CD8-positive, alpha-beta memory T cell (primary cell): ENCODE measurements at places on chromosomes 6 and 20.

GRCh38 chr20:13665709-13666395, 27.1 kb upstream of the TASP1 start:
- no peak overlapping the region for H3K4me3 ChIP-seq
- no peak overlapping the region for H3K27ac ChIP-seq
- H3K4me1 ChIP-seq: no peaks in the 10 kb centered on the region
- DNase-seq: no peak
- no peaks in the 10 kb centered on the region for H3K36me3 ChIP-seq

- H3K4me3 ChIP-seq: no peak overlapping the region
- no peak overlapping the region for H3K27ac ChIP-seq
- no peak for DNase-seq
- H3K4me1 ChIP-seq: peaks cover 7% of the 10 kb centered on the region
- peaks cover 18% of the 10 kb centered on the region for H3K27me3 ChIP-seq
Measured at GRCh38 chr6:44300292-44300823, 12.8 kb downstream of the AARS2 start.

- no peak overlapping the region for H3K27ac ChIP-seq
- no peaks in the 10 kb centered on the region for H3K4me1 ChIP-seq
- H3K4me3 ChIP-seq: no peak overlapping the region
- no peak for DNase-seq
Measured at GRCh38 chr6:81761197-81761596, 8.7 kb upstream of the TENT5A start.

DNA sequence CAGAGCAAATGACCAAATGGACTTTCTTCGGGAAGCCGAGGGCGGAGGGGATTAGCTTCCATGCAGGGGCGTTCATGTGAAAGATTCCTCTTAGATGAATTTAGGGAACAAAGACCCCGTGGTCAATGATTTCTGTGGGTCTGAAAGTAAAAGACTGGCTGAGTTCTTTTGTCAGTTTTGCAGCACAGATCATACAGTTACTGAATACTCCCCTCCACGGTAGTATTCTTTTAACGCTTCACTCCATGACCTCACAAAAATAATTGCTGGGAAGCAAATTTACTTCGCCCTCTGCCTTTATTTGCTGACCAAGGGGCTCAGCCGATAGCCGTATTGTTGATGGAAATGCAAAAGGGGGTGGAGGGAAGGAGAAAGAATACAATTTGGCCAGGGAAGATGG, 86.0 kb upstream of the SALL4 start:
- DNase-seq: no peak
- no peak overlapping the region for H3K4me3 ChIP-seq
- no peaks in the 10 kb centered on the region for H3K4me1 ChIP-seq
- no peaks in the 10 kb centered on the region for H3K36me3 ChIP-seq
- no peak overlapping the region for H3K27ac ChIP-seq

- H3K4me1 ChIP-seq: peaks cover 82% of the 10 kb centered on the region
- no peaks in the 10 kb centered on the region for H3K27me3 ChIP-seq
- H3K27ac ChIP-seq: no peak overlapping the region
- H3K36me3 ChIP-seq: peaks cover 15% of the 10 kb centered on the region
- no peak for DNase-seq
Measured at GRCh38 chr6:136284909-136285308, 4.7 kb downstream of the BCLAF1 start.

DNA sequence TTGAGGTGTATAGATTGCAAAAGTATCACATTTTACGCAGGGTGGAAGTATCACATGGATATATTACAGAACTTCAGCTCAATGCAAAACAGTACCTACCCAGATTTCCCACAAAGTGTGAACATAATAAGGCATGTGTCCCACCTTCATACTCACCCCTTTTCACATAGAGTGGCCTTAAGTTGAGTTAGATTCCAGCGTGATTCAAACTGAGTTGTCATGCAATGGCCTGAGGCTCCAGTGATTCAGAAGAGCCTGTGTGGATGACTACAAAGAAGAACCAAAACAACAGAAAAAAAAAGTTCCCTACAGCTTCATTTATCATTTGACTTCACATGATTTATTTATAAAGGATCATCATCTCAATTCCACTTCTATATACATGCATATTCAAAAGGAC, 309.7 kb downstream of the SLC35F1 start:
- no peaks in the 10 kb centered on the region for H3K36me3 ChIP-seq
- no peak overlapping the region for H3K4me3 ChIP-seq
- no peak overlapping the region for H3K27ac ChIP-seq

DNA sequence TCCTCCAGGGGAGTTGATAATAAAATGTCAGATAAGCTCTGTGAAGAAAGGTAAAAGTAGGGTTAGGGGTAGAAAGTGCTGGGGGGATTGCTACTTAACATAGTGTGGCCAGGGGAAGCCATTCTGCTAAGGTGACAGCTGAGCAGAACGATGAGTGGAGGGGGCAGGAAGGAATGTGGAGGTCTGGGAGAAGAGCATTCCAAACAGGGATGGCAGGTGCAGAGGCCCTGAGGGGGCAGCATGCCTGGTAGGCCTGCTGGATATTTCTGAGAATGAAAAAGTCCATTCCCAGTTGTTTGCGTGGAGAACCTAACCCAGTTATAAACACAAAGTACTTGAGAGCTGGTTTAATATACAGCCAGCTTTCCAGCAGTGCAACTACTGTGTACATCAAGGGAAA, 9.3 kb downstream of the GFRA4 start:
- no peaks in the 10 kb centered on the region for H3K4me1 ChIP-seq
- no peak overlapping the region for H3K27ac ChIP-seq

DNA sequence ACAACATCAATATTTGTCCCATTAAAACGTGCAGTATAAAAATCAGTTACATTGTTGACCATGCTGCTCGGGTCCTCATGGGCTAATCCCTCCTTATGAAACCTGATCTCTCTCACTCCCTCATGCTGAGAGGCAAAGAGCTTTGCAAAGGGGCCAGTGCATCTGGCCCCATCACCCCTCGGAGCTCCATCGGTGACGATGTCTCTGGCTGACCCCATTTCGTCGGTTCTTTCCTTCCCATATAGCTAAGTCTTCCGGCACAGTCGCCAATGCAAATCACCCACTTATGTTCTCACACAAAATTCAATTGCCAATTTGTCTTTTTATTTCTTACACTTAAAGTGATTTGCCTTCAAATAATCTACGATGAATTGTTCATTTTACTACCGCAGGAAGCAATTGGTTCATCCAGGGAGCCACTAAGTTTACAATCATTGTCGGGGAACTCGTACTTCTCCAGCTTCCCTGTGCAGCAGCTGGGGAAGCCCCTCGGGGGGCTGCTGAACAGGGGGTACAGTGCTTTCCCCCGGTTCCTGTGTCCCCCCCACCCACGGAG, 199.8 kb upstream of the CDH4 start:
- H3K36me3 ChIP-seq: no peaks in the 10 kb centered on the region
- DNase-seq: no peak
- no peaks in the 10 kb centered on the region for H3K4me1 ChIP-seq

DNA sequence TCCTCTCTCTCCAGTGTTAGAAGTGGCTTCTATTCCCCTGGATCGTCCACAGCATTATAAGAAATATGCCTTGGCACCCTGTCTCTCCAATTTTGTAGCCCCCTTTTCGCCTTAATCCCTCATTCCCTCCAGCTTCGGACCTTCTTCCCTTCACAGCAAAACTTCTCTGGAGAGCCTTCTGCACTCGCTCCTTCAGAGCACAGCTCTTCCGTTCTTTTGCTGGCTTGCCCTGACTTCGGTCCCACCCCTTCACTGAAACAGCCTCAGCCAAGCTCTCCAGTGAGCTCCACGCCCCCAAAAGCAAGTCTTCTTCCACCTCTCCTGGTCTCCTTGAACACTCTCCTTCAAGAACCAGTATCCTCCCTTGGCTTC, 134.7 kb upstream of the RNF24 start:
- no peak overlapping the region for H3K4me3 ChIP-seq
- DNase-seq: no peak
- H3K36me3 ChIP-seq: no peaks in the 10 kb centered on the region
- peaks cover 3% of the 10 kb centered on the region for H3K27me3 ChIP-seq
- no peak overlapping the region for H3K27ac ChIP-seq
- peaks cover 8% of the 10 kb centered on the region for H3K4me1 ChIP-seq

GRCh38 chr20:2955257-2955970, 82.1 kb downstream of the PTPRA start:
- no peak overlapping the region for H3K4me3 ChIP-seq
- H3K27ac ChIP-seq: no peak overlapping the region
- H3K27me3 ChIP-seq: no peaks in the 10 kb centered on the region
- H3K4me1 ChIP-seq: no peaks in the 10 kb centered on the region

GRCh38 chr6:137171824-137172733, 1.4 kb downstream of the IL22RA2 start:
- no peak overlapping the region for H3K4me3 ChIP-seq
- H3K27me3 ChIP-seq: no peaks in the 10 kb centered on the region
- H3K36me3 ChIP-seq: no peaks in the 10 kb centered on the region

DNA sequence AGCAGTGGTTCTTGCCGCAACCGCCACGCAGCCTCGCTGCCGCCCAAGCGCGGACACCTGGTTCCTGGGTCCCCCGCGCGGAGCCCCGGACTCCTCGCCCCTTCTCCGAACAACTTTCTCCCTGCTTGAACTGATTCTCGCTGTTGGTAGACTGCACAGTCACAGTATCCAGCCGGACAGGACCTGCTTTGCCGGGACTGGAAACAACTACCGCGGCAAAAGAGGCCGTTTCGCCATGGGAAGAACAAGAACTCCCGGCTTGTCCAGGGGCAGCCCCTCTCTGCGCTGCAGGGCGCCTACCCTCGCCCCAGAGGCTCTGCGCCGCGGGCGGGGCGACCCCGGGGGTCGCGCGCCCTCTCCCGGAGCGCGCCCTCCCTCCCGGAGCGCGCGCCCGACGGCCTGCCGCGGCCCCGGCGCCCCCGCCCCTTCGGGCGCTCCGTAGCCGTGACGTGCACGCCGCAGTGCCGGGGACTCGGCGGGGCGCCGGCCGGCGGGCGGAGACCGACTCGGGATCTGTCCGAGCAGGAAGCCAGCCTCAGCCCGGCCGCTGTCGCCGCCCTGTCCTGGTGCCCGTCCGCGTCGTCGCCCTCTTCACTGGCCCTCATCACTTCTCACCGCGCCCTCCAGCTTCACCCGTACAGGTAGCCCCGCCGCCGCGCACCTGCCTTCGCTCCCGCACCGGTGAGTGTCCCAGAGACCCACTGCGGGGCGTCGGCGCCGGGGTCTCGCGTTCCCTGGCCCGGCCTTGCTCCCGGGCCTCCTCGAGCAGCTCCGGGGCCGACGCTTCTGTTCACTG, at the start of gene MYO6:
TSS of gene MYO6 (plus strand) at position 497 of the 796 bp plus-strand sequence. CDS start 68,309 bp downstream, outside the sequence.
- H3K4me1 ChIP-seq: no peaks in the 10 kb centered on the region
- H3K36me3 ChIP-seq: no peaks in the 10 kb centered on the region
- H3K27me3 ChIP-seq: peaks cover 4% of the 10 kb centered on the region
- DNase-seq: peak; percentile 46
- peak within 1 kb of the TSS; percentile 67 for H3K27ac ChIP-seq

DNA sequence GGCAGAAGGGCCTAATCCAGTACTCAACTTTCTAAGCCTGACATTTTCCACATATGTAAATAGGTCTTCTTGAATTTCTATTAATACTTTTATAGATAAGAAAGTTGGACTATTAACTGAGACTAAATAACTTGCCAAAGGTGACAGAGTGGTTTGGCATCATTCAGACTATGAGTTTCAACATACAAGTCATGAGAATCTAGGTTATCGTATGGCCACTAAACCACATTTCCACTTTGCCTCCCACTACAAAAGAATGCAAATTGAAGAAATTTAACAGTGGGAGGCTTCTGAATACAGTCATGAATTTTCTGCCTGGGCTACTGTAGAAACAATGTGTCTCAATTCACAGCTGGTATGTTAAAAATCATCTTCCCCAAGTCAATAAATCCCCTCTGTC, 531.0 kb upstream of the AGPAT4 start:
- no peaks in the 10 kb centered on the region for H3K4me1 ChIP-seq
- DNase-seq: no peak
- no peaks in the 10 kb centered on the region for H3K27me3 ChIP-seq
- no peak overlapping the region for H3K4me3 ChIP-seq
- no peak overlapping the region for H3K27ac ChIP-seq
- H3K36me3 ChIP-seq: no peaks in the 10 kb centered on the region

GRCh38 chr20:24810676-24811407, 138.2 kb upstream of the CST7 start:
- no peaks in the 10 kb centered on the region for H3K27me3 ChIP-seq
- no peak for DNase-seq
- H3K4me1 ChIP-seq: no peaks in the 10 kb centered on the region

DNA sequence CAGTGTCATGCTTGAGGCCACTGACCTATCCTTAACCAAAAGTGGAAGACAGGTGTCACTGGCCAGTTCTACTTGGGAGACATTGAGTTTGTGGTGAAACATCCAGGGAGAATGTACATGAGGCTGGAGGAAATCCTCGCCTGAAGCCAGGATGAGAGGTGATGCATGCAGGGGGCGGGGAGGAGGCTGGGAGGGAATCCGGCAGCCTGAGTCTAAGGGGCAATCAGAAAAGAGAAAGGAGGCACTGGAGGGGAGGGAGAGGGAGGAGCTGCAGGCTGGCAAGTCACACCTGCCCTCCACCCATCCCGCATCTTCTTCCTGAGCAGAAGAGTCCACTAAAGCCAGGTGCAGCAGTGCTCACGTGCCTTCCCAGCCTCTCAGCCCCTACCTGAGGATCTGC, 14.9 kb upstream of the DDO start:
- no peaks in the 10 kb centered on the region for H3K4me1 ChIP-seq
- no peak overlapping the region for H3K4me3 ChIP-seq
- H3K36me3 ChIP-seq: no peaks in the 10 kb centered on the region
- H3K27ac ChIP-seq: no peak overlapping the region

GRCh38 chr6:97060254-97060653, 135.7 kb downstream of the KLHL32 start:
- no peak for DNase-seq
- no peak overlapping the region for H3K27ac ChIP-seq
- H3K4me3 ChIP-seq: no peak overlapping the region
- H3K36me3 ChIP-seq: no peaks in the 10 kb centered on the region
- no peaks in the 10 kb centered on the region for H3K27me3 ChIP-seq

- no peaks in the 10 kb centered on the region for H3K4me1 ChIP-seq
- DNase-seq: no peak
- no peaks in the 10 kb centered on the region for H3K36me3 ChIP-seq
- H3K4me3 ChIP-seq: no peak overlapping the region
- H3K27ac ChIP-seq: no peak overlapping the region
Measured at GRCh38 chr6:150478656-150479545, 110.1 kb downstream of the IYD start.

DNA sequence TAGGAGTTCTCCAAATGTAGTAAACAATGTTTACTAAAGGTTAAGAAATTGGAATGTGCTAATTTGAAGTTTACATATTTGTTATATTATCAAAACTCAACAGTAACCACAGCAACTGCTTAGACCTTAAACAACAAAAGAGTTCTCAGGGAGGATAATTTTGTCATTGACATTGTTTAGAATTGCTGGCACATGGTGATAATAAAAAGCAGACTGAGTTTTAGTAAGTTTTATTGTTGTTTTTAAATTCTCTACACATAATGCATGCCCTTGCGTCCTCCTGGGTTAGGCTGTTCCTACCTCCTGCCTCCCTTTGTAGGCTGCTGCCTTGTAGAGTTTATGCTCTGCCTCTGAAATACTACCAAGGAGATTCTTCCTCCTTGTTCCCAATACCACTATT, 28.7 kb downstream of the LAMA4 start:
- no peak overlapping the region for H3K27ac ChIP-seq
- no peak for DNase-seq
- H3K4me1 ChIP-seq: no peaks in the 10 kb centered on the region

- H3K27ac ChIP-seq: no peak overlapping the region
- peaks cover 8% of the 10 kb centered on the region for H3K27me3 ChIP-seq
- no peak for DNase-seq
- H3K4me1 ChIP-seq: no peaks in the 10 kb centered on the region
- H3K4me3 ChIP-seq: no peak overlapping the region
Measured at GRCh38 chr6:42914546-42914945, 1.3 kb upstream of the PTCRA start.
